ENCODE measurements at places on chromosomes 13 and 19.

DNA sequence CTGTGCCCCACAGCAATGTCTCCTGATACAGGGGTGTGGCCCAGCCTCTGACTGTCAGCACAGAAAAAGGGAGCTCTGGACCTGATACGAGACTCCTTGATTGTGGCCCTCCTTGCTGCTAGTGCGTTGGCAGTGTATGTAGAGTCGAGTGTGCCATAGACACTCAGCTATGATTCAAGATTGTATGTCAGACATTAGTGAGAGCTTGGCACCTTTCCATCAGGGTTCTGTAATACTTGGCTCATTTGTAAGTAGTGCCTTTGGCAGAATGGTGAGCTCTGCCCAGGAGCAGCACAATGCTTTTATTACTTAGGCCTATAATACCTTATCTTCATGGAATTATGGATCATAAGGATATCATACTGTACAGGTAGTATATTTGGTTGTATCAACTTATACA lies 83.4 kb downstream of the ATP8A2 start:
- no peak for DNase-seq

- peak; percentile 40 for DNase-seq
Observed at GRCh38 chr13:113663934-113664333, 3.1 kb upstream of the GRK1 start.

GRCh38 chr13:33745370-33746324 lies 72.3 kb upstream of the RFC3 start:
- DNase-seq, result no peak

DNA sequence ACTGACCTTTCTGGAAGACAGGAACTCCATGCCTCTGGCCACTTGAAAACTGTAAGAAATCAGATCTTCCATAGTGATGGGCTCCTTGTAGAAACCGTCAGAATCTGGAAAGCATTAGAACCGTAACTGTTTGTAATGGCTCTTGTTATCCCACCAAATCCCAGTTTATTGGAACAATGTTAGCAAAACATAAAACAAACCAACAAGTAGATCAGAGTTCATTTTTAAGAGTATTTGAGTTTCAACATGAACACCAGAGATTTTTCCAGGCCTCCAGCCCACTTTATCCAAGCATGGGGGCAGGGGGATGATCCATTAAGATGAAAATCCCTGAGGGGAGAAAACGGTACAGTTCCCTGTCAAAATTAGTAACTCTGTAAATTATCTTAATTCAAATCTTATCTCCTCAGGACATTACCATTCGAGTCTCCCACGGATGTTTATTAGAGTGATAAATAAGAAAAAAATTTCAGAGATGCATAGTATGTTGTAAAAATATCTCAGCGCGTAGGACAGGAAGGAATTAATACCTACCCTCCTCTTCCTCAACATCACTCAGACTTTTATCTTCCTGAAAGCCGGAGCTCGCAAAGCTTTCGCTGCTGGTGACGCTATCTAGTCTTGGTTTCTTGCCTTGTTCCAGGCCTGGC lies 172.5 kb downstream of the FLT1 start:
- DNase-seq, result no peak

GRCh38 chr19:36097036-36097435 lies 13.9 kb upstream of the OVOL3 start:
- DNase-seq, result no peak

DNA sequence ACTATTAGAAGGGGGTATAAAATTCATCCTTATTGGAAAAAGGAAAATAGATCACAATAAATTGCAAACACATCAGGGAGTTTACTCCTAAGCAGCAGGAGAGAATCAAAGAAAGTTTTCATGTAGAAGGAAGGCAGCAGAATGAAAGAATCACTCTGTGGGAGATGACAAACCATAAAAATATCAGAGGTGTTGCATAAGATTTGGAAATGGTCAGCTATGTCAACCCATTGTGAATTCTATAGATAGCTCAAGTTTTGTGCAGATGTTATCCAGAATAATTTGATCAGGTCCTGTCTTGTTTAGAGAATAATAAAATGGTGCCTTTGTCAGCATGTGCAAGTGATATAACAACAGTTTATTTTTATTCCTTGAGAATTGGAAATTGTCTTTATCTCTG lies 622.4 kb downstream of the DCT start:
- DNase-seq, result no peak

- no peak for DNase-seq
Observed at GRCh38 chr19:57867868-57868492, 18.3 kb downstream of the ZNF587 start.

All from upper lobe of right lung (tissue), 1 donor.